Activated T-helper 9 cell treated with anti-CD3 and anti-CD28 coated beads, Interleukin-2, amount 50 U/mL, for 16 hours (primary cell): ENCODE measurements at places on chromosomes 2 and 18.

DNA sequence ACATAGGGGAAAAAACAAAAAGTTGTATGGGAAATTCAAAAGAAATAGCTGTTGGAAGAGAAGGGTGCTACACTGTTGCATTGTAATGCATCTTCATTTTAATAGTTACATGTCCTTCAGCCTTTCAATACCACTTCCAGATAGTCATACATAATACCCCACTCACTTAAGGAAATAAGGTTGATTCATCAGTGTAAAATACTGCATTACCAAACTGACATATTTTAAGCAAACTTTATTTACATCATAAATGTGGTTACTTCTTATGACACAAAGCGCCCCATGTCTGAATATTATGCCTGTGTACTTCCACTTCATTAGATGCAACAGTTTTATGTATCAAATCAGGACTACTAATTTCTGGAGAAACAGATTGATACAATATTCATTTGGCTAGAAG lies 4.5 kb downstream of the RBMS1 start:
- DNase-seq, result no peak

DNA sequence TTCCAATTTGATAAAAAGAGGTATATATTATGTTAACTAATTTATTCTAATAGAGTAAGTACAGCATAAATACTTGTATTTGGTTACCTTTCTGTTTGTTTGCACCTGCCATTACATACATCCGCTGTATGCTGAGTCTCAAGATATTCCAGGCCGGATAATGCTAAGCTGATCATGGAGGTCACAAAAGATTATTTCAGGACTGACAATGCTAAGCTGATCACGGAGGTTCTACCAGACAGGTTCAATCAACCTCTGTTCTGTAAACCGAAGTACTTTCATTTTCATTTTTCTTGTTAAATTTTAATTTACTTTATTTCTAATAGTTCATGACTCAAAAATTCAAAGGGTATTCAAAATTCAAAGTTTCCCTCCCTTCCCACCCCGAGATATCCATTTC lies 31.1 kb downstream of the PNO1 start:
- DNase-seq, result no peak

DNA sequence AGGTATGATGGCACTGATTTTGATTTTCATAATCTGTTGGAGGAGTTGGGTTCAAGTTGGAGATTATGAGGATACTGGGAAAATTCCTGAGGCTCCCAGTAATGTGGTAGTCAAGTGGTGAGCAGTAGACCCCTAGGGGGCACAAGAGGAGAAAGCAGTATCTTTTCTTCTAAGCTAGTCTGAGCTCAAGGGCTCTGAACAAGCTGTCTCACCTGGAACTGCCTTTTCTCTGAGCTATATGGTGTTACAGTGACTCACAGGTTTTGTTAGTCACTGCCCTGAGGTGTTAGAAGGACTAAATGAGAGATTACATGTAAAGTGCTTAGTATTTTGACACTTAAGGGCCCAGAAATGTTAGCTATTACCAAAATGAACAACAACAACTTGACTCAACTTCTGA lies 42.2 kb downstream of the CD302 start:
- no peak for DNase-seq

- no peak for DNase-seq
Observed at GRCh38 chr18:58970943-58971790, 106.5 kb downstream of the ZNF532 start.

- no peak for DNase-seq
Observed at GRCh38 chr2:71716697-71717624, 263.6 kb downstream of the DYSF start.

DNA sequence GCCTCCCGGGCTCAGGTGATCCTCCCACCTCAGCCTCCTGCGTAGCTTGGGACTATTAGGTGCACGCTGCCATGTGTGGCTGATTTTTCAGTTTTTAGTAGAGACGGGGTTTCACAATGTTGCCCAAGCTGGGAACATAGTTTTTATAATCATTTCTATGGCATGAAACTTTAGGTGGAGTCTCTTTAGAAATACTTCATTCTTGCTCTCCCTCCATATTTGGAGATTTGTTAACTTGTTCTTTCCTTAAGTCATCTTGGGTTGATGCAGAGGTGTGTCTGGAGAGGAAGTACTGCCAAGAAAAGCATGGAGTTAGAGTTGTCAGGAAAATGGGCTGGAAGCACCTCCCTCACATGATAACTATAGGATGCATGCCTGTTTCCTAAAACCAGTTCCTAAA lies 17.4 kb downstream of the ZNF532 start:
- no peak for DNase-seq

- DNase-seq, result no peak
Observed at GRCh38 chr2:109372171-109372568, 241.6 kb downstream of the SEPTIN10 start.

GRCh38 chr2:64655873-64656272 lies 2.2 kb upstream of the SERTAD2 start:
- no peak for DNase-seq

- DNase-seq, result no peak
Observed at GRCh38 chr2:42195559-42195958, 26.4 kb downstream of the EML4 start.
